ENCODE measurements at places on chromosomes 5 and 9.

DNA sequence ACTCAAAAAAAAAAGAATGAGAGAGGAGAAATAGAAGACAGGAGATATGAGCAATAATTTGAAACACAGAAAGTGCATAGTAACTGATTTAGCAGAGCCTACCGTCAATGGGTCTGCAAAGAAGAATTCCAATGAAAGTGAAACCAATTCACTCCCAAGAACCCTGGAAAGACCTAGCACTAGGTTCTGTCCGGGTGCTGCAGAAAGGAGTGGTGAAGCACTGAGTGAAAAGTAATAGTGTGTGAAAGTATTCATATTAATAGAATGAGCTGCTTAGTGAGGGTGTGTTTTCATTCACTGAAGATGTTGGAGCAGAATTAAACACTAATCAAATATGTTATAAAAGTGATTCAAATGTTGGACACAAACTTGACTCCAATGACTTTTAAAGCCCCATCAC, 51.3 kb upstream of the SLC30A5 start:
- no peak for DNase-seq

- DNase-seq = no peak
Measured at GRCh38 chr5:142657446-142657845, 28.4 kb downstream of the FGF1 start.

DNA sequence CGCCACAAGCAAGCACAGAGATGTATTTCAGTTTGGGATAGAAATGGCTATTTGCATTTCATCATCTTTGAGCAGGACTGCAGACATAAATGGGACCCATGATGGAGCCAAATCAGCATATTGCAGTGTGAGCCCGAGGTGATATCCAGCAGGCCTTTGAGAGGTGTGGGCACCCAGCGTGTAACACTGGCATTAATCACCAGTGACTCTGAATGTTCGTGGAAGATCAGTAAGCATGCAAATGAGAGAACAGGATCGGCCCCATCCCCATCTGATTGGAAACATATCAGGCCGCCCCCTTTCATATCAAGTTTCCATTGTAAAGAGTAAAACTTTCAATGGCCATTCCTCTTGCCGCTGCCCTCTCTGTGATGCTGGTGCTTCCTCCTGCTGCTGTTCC, 84.0 kb downstream of the GTF3C4 start:
- no peak for DNase-seq

GRCh38 chr9:7153566-7153965, 395.8 kb downstream of the KDM4C start:
- no peak for DNase-seq

GRCh38 chr9:13383216-13383615, 103.7 kb upstream of the MPDZ start:
- DNase-seq = no peak

GRCh38 chr5:53815471-53815870, 255.0 kb downstream of the NDUFS4 start:
- no peak for DNase-seq

- DNase-seq = no peak
Measured at GRCh38 chr9:79020276-79020675, 551.5 kb upstream of the TLE4 start.

GRCh38 chr5:157214415-157214814, 33.8 kb downstream of the ITK start:
- DNase-seq = no peak

DNA sequence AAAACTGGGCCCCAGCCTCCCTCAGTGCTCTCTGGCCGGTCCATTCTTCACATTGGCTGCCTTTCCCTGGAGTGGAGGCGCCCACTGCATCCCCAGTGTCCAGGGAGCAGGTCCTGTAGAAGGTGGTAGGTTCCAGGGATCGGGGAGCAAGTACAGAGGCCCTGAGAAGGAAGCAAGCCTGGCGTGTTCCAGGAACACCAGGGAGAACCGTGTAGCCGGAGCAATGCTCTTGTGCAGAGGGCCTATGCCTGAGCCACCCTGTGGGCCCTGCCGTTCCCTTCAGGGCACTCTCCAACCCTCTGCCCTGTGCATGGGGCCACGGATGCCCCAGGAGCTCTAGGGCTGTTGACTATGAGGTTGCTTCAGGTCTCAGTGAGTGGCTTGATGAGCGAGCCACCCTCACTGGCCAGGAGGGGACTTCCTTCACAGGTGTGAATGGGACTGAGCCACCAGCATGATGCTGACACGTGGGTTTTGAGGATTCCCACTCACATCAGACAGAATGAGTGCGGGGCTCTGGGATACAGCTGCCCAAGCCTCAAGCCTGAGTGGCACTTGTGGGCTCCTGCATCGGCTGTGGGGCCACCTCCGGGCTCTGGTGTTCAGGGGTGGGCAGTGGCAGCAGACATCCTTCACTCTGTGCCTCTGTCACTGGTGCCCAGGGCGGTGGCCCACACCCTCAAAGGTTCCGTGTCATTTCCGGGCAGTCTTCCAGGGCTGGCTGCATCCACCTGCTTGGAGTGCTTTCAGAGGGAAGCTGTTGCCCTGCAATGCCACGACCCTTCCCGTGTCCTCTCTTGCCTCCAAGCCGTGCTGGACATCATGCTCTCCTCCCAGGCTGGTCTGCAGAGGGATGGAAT, 54.4 kb downstream of the ADAMTS2 start:
- DNase-seq = no peak

DNA sequence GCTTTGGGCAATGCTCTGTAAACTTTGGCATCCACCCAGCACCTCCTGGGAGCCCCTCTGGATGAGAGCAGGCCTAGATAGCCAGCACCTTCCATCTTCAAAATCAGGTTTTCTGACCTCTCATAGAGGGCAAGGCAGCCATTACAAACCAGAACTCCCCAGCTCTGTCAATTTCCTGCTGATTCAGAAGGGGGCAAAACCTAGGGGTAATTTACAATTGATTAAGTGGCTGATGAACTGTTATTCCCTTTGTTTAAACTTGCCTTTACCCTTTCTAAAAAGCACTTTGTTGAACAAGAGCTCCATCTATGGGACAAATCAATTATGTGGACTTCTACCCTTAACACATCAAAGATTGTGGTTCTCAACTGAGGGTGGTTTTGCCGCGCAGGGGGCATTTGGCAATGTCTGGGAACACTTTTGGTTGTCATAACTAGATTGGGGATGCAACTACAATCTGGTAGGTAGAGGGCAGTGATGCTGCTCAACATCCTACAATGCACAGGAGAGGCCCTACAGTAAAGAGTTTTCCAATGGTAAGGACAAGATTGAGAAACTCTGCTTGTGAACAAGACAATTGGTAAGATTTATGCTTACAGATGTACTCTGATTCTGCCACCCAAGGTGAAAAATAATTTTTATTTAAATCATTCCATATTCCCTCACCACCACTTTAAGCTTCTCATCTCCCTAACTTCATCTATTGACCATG, 184.1 kb downstream of the MARCHF11 start:
- DNase-seq = no peak

Measured in T-helper 1 cell (primary cell).